NCI-H1105 treated with DMSO at 0.1 percent for 48 hours (cell line): ENCODE measurements at places on chromosomes 6 and 20.

DNA sequence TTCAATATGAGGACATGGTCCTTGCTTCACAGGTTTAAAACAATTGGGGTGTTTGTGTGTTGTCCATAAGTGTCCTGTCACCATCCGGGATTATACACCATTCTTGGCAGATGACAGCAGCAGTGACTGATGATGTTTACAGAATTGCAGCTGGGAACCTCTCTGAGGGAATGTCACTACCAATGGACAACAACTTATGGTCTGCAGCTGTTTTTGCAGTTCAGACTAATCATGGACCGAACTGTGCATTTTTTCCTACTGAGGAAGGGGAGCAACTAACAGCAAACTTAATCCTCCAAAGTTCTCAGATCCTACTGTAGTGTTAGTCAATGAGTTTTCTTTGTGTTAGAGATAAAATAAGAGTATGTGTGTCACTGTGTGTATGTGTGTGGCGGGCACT, 26.0 kb downstream of the FAM229B start:
- no peak for DNase-seq

GRCh38 chr6:10520468-10520867, 683 bp upstream of the GCNT2 start:
- no peak for DNase-seq

DNA sequence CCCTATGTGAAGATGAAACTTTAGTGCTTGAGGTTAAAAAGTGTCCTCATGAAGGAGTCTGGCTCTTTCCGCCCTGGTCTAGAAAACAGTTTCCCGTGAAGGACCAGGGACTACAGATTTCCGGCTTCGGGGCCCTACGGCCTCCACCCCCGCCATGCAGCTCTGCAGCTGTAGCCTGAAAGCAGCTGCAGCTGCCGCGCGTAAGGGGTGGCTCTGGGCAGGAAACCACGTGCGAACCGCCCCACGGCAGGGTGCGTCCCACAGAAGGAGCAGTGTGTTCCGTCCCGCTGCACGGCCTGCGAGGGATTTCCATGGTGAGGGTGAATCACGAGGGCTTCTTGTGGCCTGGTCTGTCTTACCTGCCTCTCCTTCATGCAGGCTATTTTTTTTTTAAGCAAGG, 117.0 kb downstream of the ERMARD start:
- DNase-seq: no peak

GRCh38 chr20:25188218-25188617, 7.3 kb upstream of the ENTPD6 start:
- DNase-seq: no peak

DNA sequence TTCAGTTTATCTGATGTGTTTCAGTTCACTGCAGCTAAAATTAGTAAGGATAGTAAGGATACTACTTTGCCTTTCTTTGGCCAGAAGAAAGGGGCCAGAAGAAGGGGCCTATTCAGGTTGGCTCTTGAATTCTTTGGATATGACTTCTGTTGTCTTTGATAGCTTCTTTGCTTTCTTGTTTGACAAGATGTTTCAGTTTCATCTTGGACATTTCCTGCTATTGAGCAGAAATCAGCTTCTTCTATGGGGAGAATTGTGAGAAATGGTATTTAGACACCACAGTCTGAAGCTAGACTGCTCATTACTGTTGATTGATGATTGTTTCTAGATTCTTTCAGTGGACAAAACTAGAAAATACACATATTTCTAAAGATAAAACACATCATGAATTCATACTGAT, 23.2 kb downstream of the L3MBTL3 start:
- no peak for DNase-seq

DNA sequence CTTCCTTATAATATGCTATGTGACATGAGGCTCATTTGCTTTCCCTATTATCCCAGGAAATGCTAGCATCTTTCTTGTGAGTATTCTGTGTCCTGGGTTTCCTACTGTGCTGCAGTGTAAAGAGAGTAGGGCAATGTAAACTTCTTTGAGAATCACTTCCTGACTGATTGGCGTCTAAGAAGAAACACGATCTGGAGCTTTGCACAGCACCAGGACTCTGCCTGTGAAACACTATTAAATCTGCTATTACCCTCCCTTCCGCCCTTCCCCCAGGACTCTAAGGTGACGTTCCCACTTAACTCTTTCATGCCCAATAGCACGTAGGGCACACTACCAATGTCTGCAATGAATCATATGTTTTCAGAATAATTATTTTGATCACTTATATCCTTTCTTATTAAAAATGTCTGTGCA, 607.3 kb upstream of the CITED2 start:
- no peak for DNase-seq

GRCh38 chr20:5621305-5621704, 128.9 kb upstream of the SHLD1 start:
- DNase-seq: peak; percentile 99

DNA sequence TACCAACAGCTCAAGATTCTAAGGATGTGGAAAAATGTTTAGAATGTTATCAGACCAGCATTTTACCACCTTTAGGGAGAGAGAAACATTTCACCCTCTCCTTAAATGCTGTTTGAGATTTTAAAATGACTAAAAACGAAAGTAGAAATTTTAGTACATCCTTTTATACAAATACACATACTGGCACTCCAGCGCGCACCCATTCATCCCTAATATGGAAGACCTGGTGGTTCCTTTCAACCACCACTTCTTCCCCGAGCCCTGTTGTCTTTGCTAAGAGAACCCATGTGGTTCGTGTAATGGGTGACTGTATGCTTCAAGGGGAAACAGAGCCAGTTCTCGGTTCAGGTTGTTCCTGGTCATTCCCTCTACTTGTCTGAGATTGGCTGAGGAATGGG, 21.3 kb downstream of the SPATA2 start:
- no peak for DNase-seq

DNA sequence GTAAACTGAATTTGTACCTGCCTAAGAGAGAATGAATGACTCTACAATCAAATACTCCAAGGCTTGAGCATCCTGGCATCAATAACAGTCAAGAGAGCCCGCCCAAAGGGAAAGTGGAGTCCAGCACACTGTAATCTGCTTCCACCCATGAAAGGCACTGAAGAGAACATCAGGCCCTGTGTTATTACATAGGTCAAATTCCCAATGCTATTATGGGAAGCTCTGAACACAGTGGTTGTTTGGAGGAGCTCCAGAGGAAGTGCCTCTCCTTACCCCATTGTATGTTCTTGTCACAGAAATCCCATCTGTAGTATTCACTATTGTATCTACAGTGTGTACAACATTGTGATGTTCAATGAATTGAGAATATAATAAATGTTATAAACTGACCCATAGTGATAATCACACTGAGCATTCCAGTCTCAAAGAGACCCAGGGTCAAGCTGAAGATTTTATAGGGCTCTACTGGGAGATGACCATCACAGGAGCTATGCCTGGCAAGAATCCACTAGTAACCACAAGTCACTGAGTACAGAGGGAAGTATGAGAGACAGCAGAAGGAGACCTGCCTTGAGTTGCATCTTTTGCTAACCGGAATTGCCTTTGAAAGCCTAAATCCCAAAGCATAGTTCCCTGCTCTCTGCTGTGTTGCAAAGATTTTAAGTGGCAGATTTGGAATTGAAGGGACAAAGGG, 446.7 kb downstream of the GJA1 start:
- no peak for DNase-seq

- DNase-seq: no peak
Measured at GRCh38 chr20:62576815-62577489, 65.4 kb upstream of the SLCO4A1 start.

DNA sequence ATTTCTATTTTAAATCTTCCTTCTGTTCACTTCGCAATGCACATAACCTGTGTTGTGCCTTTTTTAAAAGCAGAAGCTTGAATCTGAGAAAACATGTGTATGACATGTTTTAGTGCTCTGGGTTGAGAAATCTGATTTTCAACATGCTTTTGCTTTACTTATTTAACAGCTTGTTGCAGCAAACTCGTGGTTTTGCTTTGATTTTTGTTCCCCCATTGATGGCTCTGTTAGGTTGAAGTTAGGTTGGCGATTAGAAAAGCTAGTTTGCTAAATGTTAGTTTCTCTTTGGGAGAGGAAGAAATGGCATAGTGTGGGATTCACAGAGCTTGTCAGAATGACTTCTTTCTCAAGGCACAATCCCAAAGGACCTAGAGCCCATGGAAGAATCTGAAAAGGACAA, 170.8 kb downstream of the TMEM242 start:
- DNase-seq: no peak

GRCh38 chr6:55604021-55604420, 25.0 kb upstream of the HMGCLL1 start:
- DNase-seq: no peak

DNA sequence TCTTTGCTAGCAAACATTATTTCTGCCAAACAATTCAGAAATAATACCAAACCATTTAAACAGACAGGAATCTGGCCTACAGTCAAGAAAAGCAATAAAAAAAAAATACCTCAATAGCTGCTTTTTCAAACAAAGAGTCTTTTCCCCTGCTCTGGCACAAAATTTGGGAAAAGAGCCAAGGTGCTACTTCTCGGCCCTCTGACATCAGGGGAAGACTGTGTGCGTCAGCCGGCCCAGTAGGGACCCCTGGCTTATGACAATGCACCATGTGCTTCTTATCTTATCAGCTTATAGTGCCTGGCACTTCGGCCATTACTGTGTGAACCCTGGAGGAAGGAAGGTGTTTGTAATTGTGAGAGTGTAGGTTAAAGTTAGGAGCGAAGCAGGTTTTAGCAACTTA, 89.4 kb downstream of the PDE10A start:
- peak; percentile 93 for DNase-seq

DNA sequence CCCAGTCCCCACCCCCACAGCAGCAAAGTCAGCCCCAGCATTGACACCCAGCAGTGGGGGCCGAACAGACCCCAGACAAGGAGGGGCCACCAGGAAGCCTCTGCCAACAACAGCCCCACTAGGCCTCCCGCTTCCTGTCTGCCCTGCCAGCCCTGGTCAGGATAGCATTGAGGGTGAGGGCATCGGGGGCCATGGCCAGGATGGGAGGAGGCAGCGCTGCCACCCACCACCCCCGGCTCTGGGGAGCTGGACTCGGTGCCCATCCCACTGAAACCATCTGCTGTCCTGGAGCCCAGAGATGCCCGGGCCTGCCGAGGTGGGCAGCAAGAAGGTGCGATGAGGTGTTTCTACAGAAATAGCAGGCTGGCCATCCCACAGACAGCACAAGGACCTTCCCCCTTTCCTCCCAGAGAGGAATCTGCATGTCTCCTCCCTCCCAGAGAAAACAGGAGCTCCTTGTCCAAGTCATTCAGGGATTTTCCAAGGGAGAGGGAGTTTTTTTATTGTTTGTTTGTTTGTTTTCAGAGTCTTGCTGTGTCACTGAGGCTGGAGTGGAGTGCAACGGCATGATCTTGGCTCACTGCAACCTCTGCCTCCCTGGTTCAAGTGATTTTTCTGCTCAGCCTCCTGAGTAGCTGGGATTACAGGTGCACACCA, 62.1 kb upstream of the BHLHE23 start:
- DNase-seq: no peak

DNA sequence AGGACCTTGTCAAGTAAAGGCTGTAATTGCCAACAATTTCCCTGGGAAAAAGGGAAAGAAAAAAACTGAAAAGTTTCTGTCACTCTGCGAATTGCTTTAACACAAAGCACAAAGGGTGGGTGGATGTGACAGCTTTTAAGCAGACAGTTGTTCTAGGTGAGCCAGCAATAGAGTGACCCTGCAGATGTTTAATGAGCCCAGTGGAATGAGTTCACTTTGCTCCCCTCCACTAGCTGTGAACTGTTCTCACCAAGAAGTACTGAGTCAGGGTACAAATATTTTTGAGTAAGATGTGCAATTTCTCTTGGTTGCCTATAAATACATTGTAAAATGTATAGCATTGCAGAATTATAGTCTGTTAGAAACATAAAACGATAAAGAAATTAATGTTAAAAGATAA, 26.2 kb upstream of the LRRC1 start:
- no peak for DNase-seq

DNA sequence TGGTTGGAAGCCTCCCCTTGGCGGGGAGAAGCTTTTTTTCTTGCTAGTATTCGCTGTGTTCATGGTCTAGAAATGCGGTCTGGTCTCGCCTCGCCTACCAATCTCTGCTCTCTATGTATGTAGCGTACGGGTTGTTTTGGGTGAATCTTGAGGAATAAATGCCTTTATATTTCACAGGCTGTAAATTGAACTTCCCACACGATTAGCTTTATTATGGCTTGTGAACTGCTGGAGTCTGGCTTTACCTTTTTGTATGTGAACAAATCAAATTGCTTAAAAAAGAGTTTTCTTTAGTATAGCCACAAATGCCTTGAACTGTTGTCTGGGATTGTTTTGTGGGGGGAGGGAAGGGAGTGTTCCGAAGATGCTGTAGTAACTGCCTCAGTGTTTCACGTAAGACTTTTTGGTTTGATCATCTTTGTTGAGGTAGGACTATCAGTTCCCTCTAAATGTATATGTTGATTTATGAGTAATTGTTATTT, 2.2 kb downstream of the INSM1 start:
- peak; percentile 63 for DNase-seq

GRCh38 chr20:5691918-5692618, 58.1 kb upstream of the SHLD1 start:
- peak; percentile 72 for DNase-seq

DNA sequence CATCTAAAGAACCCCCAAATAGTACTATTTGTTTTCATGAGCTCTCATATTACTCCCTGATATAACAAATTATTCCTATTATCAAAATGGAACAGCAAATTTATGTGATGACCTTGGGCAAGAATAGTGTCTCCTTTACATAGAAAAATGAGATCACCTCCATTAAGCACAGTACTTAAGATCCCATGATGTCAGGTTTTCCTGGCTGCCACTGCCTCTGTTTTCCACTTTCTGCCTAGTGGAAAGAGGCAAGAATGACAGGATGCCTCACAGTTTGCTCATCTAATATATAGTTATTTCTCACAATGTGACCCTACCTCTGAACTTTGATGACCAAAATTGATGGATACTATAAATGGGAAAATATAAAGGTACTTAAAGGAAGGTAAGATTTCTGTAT, 260.1 kb upstream of the SGK1 start:
- no peak for DNase-seq
